Caki2 (cell line): ENCODE measurements at places on chromosomes 1 and 21. TPM values are rescaled to one million over a fixed set of nuclear protein-coding genes. Genes with fewer than 3 reads are reported as not detected.

CNIH3 gene
- 0.81 and 0.95 TPM in 2 replicates for total RNA-seq

MRPL37 gene
- 112 and 142 TPM in 2 replicates for total RNA-seq

USP16 gene
- total RNA-seq = 20.6 and 24.6 TPM in 2 replicates

LHX8 gene
- total RNA-seq = not detected in 2 replicates

GREM2 gene
- 0.34 TPM in 1 of 2 replicates, not detected in the other for total RNA-seq

TMEM269 gene
- 0.10 TPM in 1 of 2 replicates, not detected in the other for total RNA-seq

HCRTR1 gene
- not detected in 2 replicates for total RNA-seq

BACH1 gene
- 33.4 and 49.8 TPM in 2 replicates for total RNA-seq

OR2T10 gene
- not detected in 2 replicates for total RNA-seq

PLEKHN1 gene
- total RNA-seq = 0.17 and 2.3 TPM in 2 replicates

INAVA gene
- total RNA-seq = 33.3 and 48.7 TPM in 2 replicates

MROH7 gene
- not detected in 2 replicates for total RNA-seq

AMY1B gene
- not detected in 2 replicates for total RNA-seq

GIPC2 gene
- total RNA-seq = not detected in 2 replicates

SLC9C2 gene
- not detected in 2 replicates for total RNA-seq

TMPRSS3 gene
- total RNA-seq = not detected in 2 replicates

LORICRIN gene
- not detected in 2 replicates for total RNA-seq

INSRR gene
- 0.03 TPM in 1 of 2 replicates, not detected in the other for total RNA-seq

CCDC185 gene
- not detected in 2 replicates for total RNA-seq

ETV3L gene
- total RNA-seq = not detected in 2 replicates

FTCD gene
- 0.14 TPM in 1 of 2 replicates, not detected in the other for total RNA-seq

BTBD19 gene
- 1.7 and 1.9 TPM in 2 replicates for total RNA-seq

KCNJ15 gene
- not detected in 2 replicates for total RNA-seq

PBX1 gene
- 3.1 and 9.6 TPM in 2 replicates for total RNA-seq

HHIPL2 gene
- 7.4 and 11.3 TPM in 2 replicates for total RNA-seq

CCDC30 gene
- total RNA-seq = 0.17 and 2.6 TPM in 2 replicates

CEP104 gene
- total RNA-seq = 15.4 and 24.9 TPM in 2 replicates

FCRL6 gene
- total RNA-seq = not detected in 2 replicates

RNU1-2 gene
- not detected in 2 replicates for total RNA-seq

CASQ1 gene
- not detected in 2 replicates for total RNA-seq

AMPD1 gene
- not detected in 2 replicates for total RNA-seq

UBL4B gene
- not detected in 2 replicates for total RNA-seq

SDC3 gene
- 8.2 and 15.0 TPM in 2 replicates for total RNA-seq

NBPF20 gene
- total RNA-seq = 0.61 and 2.9 TPM in 2 replicates

GPATCH3 gene
- total RNA-seq = 13.0 and 17.3 TPM in 2 replicates

GJA4 gene
- not detected in 2 replicates for total RNA-seq
